AG10803 (cell line): ENCODE measurements at places on chromosomes 7 and 10.

GRCh38 chr7:34184466-34184865 is 279.1 kb downstream of the BMPER start:
- DNase-seq = peak; percentile 43

- peak; percentile 3 for DNase-seq
Observed at GRCh38 chr10:91077549-91078071, 142.9 kb upstream of the PCGF5 start.

GRCh38 chr10:71255808-71256660 is 43.7 kb downstream of the UNC5B start:
- peak; percentile 90 for DNase-seq

- no peak for DNase-seq
Observed at GRCh38 chr10:61299841-61300240, 153.3 kb downstream of the TMEM26 start.

GRCh38 chr10:110263164-110263563 is 41.6 kb downstream of the SMNDC1 start:
- no peak for DNase-seq

- DNase-seq = no peak
Observed at GRCh38 chr7:128108641-128109423, 77.6 kb upstream of the LRRC4 start.

- DNase-seq = no peak
Observed at GRCh38 chr10:47266602-47267001, 33.4 kb upstream of the GDF10 start.

DNA sequence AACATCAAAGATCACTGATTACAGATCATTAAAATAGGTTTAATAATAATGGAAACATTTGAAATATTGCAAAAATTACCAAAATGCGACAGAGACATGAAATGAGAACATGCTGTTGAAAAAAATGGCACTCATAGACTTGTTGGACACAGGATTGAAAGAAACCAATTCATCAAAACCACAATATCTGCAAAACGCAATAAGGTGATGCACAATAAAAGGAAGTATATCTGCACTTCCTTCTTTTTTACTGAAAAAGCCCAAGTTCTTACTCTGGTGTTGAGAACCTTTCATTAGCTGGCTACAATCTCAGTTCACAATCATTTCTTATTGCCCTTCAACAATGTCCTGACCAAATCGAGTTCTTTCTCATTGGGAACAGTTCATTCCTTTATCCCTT is 28.7 kb downstream of the TMEM106B start:
- no peak for DNase-seq

GRCh38 chr7:153065051-153065450 is 305.5 kb downstream of the ACTR3B start:
- no peak for DNase-seq

GRCh38 chr7:7565746-7566650 is 686 bp upstream of the MIOS start:
- no peak for DNase-seq

DNA sequence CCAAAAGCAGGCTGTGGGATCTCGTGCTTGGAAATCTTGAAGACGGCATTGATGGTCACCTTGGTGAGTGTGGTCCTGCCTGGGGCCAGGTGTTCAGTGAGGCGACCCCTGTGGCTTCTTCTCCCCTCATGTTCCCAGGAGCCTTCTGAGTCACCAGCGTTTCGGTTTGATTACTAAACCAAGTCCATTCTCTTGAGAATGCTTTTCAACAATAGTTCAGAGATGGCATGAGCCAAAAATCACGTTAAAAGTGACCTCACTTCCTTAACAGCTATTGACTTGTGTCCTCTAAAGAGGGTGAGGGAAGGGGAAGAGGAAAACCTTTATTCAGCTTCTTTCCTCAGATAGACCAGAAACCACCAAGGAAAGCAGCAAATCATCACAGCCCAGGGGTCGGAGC is 315.2 kb downstream of the GATA3 start:
- DNase-seq = no peak

DNA sequence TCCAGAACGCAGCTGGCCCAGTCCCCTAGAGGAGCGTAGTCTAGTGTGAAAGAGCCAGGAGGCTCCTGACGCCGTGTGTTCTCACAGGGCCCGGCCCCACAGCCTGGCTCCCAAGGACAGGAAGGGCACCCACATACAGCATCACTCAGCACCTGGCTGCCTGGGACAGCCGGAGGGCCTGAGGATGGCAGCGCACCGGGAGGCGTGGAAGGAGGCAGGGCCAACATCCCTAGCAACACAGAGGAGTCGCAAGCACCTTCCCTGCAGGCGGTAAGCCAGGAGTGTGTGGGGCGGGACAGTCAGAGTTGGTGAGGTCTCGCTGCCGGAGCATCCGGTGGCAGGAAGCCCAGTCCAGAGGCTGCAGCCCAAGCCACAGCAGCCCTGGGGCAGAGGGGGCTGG is 125.8 kb downstream of the MAD1L1 start:
- peak; percentile 28 for DNase-seq
